ENCODE measurements at places on chromosomes 3 and 15. TPM values are rescaled to one million over a fixed set of nuclear protein-coding genes. Genes with fewer than 3 reads are reported as not detected.

- no peak for DNase-seq
These were observed 7.4 kb downstream of the GLB1 start for GRCh38 chr3:33089515-33089914.

Gene TMEM62
- 16.6 TPM for total RNA-seq

DNA sequence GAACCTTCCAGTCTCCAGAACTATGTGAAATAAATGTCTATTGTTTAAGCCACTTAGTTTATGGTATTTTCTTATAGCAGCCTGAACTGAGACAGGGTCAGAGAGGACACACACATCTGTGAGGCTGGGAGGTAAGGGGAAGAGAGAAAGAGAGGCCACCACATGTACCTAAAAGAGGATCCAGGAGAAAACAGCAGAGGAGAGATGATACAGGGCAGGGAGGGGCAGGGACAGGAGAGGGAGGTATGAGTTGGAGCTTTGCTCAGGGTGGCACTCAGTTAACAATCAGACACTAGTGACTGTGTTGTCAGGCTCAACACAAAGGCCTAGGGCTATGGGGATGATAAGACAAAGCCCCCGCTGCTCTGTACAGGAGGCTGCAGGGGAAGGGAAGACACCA is 17.6 kb downstream of the KIF9 start:
- no peak for DNase-seq

Gene TRPM7
- 75.0 TPM for total RNA-seq

Gene MYH15
- 0.82 TPM for total RNA-seq

All from tongue (tissue), 3 donors.